Keratinocyte (primary cell): ENCODE measurements at places on chromosomes 2 and 18.

- no peak for DNase-seq
Measured at GRCh38 chr2:218805627-218806026, 23.7 kb downstream of the CYP27A1 start.

DNA sequence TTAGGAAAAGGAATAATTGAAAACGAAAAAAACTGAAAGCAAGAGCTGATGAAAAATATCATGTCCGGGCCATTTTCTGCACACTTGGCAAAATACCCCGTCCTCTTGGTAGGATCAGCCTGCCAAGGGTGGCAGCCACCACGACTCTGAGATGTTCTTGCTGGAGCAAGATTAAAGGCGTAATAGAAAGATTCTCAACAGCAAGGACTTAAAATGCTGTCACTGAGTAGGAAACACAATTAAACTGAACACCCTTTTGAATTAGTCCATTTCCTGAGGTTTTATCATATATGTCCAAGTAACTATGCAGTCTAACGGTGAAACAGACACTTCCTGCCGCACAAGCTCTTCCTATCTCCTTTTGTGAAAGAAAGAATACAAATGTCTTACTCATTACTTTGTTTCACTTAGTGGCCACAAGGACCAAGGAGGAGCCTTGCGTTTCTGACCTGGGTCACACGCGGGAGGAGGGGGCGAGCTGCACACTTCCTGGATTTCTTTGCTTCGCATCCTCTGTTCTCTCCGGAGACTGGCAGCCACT, 222.7 kb downstream of the PIEZO2 start:
- DNase-seq: no peak

DNA sequence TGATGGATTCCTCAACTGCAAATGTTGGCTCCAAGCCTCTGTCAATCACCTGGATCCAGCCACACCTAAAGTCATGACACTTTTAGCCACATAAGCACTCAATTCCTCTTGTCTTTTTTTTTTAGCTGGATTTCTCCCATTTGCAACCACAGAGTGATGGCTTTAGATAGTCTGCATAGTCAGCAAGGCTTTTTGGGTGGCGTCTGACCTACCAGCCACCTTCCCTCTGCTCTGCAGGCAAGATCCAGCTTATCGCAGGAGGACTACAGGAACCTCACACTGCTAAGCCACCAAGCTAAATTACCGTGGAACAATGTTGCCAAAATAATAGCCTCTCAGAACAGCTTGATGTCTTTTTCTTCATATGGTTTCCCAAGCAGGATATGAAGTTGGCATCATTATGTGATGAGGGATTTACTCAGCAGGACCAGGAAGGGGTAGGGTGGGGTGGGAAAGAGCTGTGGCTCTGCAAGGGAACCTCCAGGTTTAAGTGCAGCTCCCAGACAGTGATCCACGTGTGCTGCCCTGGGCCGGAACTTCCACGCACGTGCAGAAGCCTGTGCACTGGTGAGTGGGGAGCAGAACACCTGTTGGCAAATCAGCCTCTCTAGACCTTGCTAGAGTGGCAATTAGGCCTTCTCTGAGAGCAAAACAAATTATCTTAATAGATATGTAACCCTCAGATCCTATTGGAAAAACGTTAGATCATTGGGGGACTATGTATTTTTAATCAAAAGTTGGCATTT, 170.6 kb upstream of the NCK2 start:
- DNase-seq: no peak

DNA sequence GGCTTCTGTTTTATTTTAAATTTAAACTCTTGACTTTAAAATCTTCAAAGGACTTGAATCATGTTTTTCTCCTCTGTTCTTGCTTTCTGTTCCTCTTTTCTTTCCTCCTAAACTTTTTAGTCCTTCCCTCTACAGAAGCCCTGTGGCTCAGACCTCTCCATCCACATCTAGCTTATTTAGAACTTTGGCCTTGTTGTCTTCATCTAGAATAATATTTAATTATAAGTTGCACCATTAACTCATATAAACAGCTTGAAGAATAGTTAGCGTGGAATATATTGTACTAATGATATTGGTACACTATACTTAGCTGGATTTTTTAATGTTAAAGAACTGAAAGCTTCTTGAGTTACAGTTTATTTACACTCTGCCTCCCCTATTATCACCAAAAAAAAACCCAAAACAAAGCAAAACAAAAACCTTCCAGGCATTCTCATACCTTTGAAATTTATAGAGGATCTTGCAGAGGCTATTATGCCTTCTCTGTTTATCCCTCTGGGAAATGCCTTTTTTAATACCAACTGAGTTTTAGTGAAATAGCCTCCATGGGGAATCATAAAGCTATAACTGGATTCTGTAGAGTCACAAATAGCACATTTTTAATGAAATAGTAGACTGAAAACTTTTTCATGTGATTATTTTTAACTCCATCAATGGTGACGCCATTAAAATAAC, 9.2 kb upstream of the CCDC141 start:
- DNase-seq: no peak

GRCh38 chr2:4258563-4258962, 555.2 kb downstream of the DCDC2C start:
- no peak for DNase-seq

DNA sequence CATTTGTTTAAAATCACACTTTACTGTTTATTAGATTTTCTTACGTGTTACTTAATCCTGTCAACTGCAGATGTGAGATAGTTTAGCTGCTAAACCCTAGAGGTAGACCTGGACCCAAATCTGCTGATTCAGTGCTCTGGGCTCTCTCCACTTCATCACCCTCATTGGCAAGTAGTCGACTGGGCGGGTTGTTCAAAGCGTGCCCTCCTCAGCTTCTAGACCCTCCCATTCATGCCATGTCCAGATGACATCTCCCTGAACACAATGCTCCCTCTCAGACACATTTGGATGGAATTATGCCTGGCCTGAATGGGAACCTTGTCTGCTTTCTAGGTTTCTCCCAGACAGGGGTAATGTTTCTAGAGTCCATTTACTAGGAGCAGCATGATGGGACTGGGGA, 43.7 kb downstream of the RPIA start:
- DNase-seq: no peak

DNA sequence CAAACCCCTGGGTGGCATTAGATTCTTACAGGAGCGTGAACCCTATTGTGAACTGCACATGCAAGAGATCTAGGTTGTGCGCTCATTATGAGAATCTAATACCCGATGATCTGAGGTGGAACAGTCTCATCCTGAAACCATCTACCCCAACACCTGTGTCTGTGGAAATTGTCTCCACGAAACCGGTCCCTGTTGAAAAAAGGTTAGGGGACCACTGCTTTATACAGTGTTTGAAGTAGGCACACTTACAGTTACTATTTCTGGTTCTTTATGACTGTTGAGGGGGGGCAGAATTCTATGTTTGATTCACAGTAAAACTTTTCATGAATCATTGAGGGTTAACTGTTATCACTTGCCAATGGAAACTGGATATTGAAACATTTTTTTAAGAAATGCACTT, 72.0 kb downstream of the RIF1 start:
- no peak for DNase-seq

- no peak for DNase-seq
Measured at GRCh38 chr18:23585897-23586248, 433 bp downstream of the NPC1 start.

DNA sequence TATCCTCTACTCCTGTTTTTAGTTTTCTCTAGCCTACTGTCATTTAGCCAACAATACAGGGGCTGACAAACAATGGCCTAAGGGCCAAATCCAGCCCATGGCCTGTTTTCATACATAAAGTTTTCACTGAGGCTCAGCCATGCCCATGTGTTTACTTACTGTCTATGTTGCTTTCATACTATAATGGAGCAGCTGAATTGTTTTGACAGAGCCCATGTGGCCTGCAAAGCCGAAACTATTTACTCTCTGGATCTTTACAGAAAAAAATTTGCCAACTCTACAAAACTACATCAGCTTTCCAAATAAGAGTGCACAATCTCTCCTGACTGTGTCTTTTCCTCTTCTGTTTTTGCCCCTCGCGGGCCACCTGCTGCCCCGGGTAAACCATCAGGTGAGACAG, 24.0 kb downstream of the LGALSL start:
- no peak for DNase-seq

DNA sequence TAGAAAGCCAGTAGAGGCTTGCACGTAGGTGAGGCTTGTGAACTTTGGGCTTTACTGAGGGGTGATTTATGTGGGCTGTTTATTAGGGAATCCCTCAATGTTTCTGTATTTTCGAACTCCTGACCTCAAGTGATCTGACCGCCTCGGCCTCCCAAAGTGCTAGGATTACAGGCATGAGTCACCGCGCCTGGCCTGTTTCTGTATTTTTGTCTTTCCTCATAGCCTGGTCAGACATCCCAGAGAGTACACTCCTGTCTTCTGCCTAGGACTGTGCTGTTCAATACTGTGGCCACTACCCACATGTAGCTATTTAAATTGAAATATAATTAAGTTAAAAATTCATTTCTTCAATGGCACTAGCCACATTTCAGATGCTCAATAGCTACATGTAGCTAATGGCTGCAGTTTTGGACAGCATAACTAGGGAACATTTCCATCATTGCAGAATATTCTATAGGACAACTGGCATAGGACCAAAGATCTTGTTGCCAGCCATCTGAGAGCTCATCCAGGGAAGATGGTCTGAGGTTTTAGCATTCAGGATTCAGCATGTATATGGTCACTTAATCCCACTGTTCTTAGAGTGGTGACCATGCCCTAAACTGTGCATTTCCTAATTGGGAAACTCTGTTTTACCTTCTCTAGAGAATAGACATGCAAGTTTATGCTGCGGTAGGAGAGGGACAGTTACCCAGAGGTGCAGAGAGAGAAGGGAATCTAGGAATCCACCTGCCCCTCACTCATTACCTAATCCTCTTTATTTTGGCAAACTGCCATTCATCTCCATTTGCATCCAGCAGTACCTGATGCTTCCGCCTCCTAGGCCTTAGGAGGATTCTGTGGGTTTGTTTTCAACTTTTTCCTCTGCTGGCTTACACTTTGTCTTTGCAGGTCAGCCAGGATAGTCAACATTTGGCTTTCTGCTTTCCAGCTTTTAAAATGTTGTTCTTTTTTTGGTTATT, 64.4 kb downstream of the LCLAT1 start:
- DNase-seq: no peak

DNA sequence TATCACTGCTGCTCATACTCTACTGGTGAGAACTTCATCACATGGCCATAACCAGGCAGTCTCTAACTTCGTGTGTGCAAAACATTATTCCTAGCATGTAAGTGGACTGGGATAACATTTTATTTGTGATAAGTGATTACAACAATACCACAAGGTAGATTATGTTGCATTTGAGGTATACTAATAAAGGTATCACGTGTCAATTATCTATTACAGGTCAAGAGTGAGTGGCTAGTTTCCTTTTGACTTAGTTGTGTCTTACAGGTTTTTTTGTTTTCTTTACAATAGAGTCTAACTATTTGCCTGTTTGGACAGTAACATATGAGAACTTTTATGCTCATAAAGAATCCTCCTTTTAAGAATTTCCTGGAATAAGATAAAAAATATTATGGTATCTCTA, 67.2 kb upstream of the DSC1 start:
- no peak for DNase-seq

- DNase-seq: no peak
Measured at GRCh38 chr18:59085126-59085794, 54.4 kb upstream of the SEC11C start.

DNA sequence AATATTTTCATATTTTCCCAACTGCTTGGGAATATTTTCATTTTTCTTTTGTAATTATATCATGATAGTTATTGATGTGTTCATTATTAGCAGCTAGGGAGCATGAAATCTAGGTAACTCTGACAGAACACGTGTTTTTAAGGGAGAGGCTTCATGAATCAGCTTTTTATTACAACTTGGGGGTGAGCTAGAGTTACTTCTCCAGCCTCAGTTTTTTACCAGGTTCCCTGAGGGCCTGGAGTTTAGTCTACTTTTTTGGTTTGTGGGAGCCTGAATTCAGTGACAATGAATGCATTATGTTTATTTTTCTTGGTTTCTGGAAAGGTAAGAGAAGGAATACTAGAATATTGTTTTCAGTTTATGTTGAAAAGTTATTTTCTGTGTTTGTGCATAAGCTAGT, 18.0 kb downstream of the NAB1 start:
- no peak for DNase-seq

GRCh38 chr18:40980171-40980570, 974.9 kb upstream of the PIK3C3 start:
- DNase-seq: no peak

GRCh38 chr2:230781130-230781797, 68.6 kb downstream of the CAB39 start:
- DNase-seq: peak; percentile 68

GRCh38 chr18:59054496-59055287, 85.0 kb upstream of the SEC11C start:
- no peak for DNase-seq

GRCh38 chr2:105950521-105951383, 206.0 kb downstream of the NCK2 start:
- DNase-seq: no peak

GRCh38 chr2:171430516-171431410, 3.0 kb downstream of the METTL8 start:
- DNase-seq: no peak

DNA sequence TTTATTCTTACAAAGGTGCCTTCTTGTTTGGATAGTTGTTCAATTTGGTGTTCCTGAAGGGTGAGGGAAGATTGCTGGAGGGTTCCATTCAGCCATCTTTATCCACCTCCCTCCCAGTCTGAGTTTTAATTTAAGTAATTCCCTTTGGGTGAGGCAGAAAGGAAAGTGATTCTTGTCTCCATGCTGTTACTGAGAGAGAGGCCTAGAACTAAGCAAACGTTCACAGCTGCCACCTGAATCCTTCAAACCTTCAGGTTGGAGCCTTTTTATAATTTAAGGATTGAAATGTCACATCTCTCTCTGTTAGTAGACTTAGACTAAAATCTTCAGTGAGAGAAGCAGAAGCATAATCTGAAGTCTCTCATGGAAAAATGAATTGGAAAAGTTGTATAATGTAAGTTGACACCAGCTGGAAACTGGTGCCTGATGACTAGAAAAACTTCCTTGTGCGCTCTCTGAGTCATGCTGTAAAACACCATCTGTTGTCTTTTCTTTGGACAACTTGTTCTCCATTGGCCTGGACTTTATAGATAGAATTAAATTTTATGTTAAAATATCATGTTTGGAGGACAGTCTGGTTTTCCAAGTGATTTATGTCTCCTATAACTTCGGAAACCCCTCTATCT, 14.6 kb downstream of the STRADB start:
- DNase-seq: no peak
